Stimulated activated CD8-positive, alpha-beta memory T cell treated with anti-CD3 and anti-CD28 coated beads, Interleukin-4, amount 100 ng/mL, for 1 hour (primary cell): ENCODE measurements at places on chromosomes 2 and 18.

DNA sequence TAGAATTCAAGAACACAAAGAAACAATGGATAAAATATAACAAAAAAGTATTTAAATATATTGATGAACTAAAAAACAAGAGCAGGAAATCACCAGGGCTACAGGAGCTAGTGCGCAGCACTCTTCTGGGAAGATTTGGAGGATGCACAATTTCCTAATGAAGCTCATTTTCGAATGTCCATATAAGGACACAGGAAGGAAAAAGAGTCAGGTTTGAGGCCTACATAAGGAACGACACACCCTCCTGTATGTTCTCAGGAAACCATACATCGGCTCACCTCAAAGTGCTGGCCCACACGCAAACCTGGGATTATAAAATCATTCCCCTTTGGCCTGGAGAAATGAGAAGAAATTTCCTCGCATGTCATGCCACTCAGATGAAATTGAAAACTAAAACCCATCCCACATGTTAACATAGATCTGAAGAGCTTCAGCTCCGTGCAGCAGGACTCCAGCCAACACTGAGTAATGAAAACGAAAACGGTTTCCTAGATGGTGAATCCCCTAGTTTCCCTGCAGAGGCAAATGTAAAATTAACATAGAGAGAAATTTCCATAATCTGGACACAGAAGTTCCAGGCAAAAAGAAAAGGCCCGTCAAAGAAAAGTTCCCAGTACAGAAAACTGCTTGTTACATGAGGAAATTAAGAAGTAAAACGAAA lies 825.8 kb downstream of the SOCS6 start:
- DNase-seq = no peak

- no peak for DNase-seq
Measured at GRCh38 chr2:199042660-199043379, 414.9 kb downstream of the SATB2 start.

- no peak for DNase-seq
Measured at GRCh38 chr18:76923485-76924085, 101.2 kb downstream of the ZNF236 start.

GRCh38 chr2:1493431-1494126 lies 80.3 kb downstream of the TPO start:
- DNase-seq = no peak

DNA sequence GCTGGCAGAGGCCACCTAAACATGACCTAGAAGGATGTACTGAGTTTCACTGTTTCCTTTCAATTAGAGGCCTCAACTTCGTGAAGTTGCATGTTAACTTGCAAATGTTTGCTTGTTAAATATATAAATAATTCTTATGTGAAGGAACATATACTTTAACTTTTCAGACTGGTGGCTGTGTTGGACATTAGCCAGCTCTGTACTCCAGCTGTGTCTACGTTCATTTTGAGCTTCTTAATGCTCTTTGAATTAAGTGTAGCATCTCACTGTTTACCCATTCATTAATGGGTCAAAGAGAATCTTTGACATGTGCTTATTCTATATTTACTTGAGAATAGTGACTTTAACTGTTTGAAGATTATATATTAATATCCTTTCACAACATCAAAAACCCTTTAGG lies 823.2 kb upstream of the ID2 start:
- no peak for DNase-seq

- no peak for DNase-seq
Measured at GRCh38 chr2:216006164-216006663, 7.1 kb downstream of the MREG start.

- no peak for DNase-seq
Measured at GRCh38 chr2:225337183-225337582, 62.3 kb upstream of the NYAP2 start.
